ENCODE measurements at places on chromosomes 4 and X.

DNA sequence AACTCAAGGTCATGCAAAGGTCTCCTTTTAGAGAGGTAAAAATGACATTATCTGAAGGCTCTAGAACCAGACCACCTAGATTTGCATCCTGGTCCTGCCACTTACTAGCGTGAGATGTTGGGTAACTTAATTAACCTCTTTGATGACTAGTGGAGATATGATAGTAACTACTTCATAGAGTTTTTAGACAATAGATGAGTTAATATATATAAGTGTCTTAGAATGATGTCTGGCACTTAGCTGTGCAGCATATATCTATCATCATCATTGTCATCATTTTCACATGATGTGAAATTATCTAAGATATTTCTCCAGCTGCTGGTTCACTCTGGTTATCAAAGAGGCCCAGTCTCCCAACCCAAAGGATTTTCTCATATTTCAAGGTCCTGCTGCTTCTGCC lies 126.1 kb upstream of the DCLK2 start:
- DNase-seq = no peak

- DNase-seq = no peak
Observed at GRCh38 chr4:64251781-64252180, 157.5 kb downstream of the TECRL start.

GRCh38 chr4:83679692-83680091 lies 143.8 kb downstream of the GPAT3 start:
- DNase-seq = no peak

DNA sequence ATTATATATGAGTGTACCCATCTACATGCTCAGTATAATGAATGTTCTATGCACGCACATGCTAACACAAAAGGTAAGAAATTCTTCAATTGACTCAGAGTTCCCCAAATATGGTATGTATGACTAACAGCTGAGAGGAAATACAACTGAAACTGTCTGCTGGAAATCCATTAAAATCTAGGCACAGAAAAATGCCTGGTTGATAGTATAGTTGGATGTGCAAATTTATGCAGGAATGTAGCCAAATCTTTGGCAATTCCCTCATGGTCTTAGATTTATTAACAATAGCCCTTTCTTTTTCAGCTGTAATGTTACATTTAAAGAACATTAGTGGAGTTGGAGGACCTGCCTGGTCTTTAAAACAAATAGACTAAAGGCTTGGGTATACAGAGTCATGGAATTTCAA lies 5.5 kb downstream of the CAMK2D start:
- no peak for DNase-seq

DNA sequence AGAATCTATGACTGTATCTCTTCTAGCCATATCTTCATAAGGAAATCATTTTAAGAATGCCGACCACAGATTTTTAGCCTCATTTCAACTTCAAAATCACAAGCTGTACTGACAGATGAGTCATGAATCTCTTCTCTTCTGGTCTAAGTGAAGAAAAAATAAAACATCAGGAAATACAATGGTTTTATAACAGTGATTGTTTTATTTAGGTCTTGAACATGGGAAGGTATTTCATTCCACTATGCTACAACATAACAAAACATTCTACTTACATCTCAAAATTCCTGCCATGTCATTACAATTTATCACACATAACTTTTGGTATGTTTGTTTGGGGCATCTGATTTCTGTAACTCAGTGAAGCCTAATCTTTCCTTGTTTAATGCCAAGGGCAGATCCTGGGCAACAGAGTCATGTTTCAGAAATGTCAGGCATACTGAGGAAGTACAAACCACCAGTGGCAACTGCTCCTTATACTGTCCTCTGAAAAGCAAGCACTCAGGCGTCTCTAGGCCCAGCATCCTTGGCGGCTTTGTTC lies 325.0 kb downstream of the PDHA2 start:
- no peak for DNase-seq

- no peak for DNase-seq
Observed at GRCh38 chrX:11266573-11267003, 26.6 kb upstream of the AMELX start.

DNA sequence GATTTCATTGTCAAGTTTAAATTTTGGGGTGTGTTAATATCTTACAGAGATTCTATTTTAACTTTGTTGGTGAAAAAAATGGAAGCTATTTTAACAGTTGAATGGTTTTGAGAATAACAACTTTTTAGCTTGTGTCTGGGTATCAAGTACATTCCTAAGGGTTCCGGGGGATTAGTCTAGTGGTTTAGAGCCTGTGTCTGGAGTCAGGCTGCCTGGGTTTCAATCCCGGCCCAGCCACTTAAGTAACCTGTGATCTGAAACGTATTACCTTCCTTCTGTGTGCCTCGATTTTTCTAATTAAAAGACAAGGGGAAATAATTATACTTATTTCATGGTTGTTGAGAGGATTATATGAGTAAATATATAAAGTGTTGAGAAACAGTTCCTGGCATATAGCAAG lies 288.6 kb upstream of the NR3C2 start:
- DNase-seq = no peak

GRCh38 chrX:83829874-83830273 lies 31.1 kb upstream of the CYLC1 start:
- no peak for DNase-seq

GRCh38 chr4:30380404-30380998 lies 339.7 kb upstream of the PCDH7 start:
- no peak for DNase-seq

GRCh38 chr4:160375772-160376452 lies 1273.0 kb downstream of the RAPGEF2 start:
- DNase-seq = no peak

- peak; percentile 98 for DNase-seq
Observed at GRCh38 chrX:318068-318738, 393 bp downstream of the GTPBP6 start.

DNA sequence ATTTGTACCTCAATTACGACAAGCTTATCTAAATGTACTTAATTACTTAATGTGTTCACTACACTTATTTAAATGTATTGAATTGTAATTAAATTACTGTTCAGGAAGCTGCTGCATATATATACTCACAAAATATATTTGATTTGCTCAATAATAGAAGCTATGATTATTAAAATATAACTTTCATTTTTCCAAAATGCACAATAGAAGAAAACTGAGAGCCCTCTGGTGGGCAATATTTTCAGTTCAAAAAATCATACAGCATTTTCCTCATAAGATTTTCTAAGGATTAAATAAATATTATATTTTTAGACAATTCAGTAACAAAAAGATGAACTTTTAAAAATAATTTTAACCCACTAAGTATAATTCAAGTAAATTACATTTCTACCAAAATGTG lies 217.3 kb downstream of the DKK2 start:
- DNase-seq = no peak

DNA sequence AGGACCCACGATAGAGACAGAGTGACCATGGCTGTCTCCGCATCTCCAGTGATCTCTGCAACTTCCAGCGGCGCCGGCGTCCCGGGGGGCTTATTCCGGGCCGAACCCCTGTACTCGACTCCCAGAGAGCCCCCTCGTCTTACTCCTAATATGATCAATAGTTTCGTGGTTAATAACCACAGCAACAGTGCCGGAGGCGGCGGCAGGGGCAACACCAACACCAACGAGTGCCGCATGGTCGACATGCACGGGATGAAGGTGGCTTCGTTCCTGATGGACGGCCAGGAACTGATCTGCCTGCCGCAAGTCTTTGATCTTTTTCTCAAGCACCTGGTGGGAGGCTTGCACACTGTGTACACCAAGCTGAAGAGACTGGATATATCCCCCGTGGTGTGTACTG lies 343 bp downstream of the DACH2 start:
- no peak for DNase-seq

DNA sequence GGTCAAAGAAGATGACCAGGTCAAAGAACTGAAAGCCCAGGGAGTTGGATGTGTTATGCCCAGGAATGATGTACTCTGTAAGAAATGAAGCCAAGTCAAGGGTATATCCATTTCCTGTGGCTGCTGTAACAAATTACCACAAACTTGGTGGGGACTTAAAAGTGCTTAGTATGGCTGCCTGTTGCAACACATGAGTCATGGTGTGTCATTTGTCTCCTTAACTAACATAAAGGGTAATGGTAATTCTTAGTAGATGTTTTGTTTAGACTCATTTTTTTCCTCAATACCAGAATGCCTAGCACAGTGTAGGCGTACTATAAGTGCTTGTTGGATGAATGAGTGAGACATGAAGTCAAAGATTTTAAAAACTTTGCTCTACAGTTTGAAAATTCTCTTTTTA lies 45.7 kb downstream of the SYTL5 start:
- no peak for DNase-seq

DNA sequence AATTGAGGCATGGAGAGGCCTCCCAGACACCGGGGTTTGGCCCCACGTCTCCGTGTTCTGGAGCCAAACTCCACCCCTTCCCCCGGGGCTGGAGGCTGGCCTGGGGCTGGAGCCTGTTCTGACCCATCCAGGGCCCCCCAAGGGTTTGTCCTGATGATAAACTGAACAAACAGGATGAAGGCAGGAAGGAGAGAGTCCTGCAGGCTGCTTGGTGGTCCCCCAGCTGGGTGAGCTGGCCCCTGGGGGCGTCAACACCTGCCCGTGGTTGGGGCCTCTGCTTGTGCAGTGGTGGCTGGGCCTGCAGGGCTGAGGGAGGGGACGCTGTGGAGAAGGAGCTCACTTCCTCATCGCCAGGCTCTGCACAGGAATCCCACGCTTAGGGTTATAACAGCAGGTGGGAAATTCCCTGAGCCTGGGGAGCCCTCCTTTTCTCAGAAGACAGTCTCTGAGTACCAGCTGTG lies 2.3 kb downstream of the SH3TC1 start:
- DNase-seq = no peak

GRCh38 chr4:152920768-152921167 lies 15.4 kb upstream of the FHDC1 start:
- no peak for DNase-seq

DNA sequence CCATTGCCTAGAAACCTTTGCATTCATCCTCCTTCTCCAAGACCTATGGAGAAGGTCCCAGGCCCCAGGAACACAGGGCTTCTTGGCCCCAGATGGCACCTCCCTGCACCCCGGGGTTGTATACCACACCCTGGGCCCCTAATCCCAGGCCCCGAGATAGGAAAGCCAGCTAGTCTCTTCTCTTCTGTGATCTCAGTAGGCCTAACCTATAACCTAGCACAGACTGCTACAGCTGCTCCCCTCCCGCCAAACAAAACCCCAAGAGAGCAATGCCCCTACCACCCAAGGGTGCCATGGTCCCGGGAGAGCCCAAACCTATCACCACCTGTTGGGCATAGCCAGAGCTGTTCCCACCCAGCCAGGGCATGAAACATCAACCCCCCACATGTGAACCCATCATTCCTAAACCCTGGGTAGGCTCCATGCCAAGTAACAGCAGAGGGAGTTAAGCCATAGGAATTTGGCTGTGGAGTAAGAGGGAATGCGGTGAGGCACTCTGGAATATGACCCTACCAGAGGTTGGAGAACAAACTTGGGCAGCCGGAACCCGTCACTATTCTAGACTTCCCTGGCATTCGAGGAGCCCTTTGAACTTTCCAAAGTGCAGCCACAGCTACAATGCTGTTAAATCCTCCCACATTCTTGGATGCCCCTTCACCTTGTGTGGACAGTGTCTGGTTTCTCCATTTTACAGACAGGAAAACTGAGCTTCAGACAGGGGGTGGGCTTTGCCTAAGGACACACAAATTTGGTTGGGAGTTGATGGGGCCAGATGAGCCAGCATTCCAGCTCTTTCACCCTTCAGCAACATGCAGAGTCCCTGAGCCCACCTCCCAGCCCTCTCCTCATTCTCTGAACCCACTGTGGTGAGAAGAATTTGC lies 10.9 kb upstream of the SASH3 start:
- no peak for DNase-seq

GRCh38 chr4:119490335-119490734 lies 138.3 kb downstream of the PDE5A start:
- DNase-seq = no peak

- DNase-seq = peak; percentile 35
Observed at GRCh38 chr4:2742081-2742822, 13.9 kb downstream of the TNIP2 start.

DNA sequence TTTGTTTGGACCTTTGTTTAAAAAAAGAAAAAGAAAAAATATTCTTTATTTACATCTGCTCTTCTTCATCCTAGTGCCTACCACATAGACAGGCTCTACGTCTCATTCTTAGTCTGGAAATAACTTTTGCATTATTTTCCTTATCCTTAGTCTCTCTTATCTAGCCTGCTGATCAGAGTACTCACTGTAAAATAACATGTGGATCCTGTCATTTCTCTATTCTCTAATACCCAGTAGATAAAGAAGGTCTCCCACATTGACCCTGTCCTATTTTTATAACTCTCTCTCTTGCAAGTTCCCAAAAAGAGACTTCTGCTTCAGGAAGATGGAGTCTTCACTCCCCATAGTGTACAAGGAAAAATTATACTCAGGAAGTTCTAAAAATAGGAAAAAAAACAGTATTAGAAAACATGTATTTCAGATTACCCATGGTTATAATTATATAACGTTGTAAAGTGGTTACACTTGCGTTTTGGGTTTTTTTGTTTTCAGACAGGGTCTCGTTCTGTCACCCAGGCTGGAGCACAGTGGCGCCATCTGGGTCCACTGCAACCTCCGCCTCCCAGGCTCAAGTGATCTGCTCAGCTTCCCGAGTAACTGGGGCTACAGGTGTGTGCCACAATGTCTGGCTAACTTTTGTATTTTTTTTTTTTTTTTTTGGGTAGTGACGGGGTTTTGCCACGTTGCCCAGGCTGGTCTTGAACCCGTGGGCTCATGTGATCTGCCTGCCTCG lies 23.8 kb downstream of the ZFX start:
- no peak for DNase-seq

- DNase-seq = no peak
Observed at GRCh38 chr4:101418055-101418454, 70.7 kb upstream of the PPP3CA start.

DNA sequence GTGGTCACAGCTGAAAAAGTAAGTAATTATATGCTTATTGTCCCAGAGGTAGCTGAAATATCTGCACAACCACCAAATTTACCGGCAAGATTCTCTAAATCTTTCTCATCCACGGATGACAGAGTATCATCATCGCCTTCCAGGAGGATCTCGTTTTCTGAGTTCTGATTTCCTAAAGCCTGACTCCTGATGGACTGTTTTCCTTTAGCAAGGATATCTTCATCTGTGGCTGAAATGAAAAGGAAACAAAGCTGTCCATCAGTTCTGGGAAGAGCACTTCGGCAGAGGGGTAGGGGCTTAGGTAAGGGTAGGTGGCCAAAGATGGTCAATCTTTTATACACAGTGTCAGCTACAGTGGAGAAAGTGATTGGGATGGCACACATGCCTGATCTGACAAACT lies 8.7 kb downstream of the MAB21L2 start:
- no peak for DNase-seq

- no peak for DNase-seq
Observed at GRCh38 chr4:61522312-61522711, 322.2 kb downstream of the ADGRL3 start.

- DNase-seq = no peak
Observed at GRCh38 chrX:2696698-2697215, 5.7 kb downstream of the CD99 start.

- no peak for DNase-seq
Observed at GRCh38 chrX:100353326-100353725, 56.7 kb downstream of the PCDH19 start.

- DNase-seq = no peak
Observed at GRCh38 chrX:82756272-82756671, 751.8 kb upstream of the POU3F4 start.

GRCh38 chrX:16042980-16043379 lies 80.4 kb upstream of the GRPR start:
- no peak for DNase-seq

- DNase-seq = no peak
Observed at GRCh38 chrX:73206366-73206765, 8.3 kb downstream of the NAP1L2 start.

GRCh38 chr4:137543648-137544047 lies 11.4 kb upstream of the PCDH18 start:
- DNase-seq = no peak

- DNase-seq = no peak
Observed at GRCh38 chrX:118644378-118644777, 83.0 kb upstream of the IL13RA1 start.

All from aorta (tissue), 5 donors.